ENCODE measurements at places on chromosomes 1 and 21.

DNA sequence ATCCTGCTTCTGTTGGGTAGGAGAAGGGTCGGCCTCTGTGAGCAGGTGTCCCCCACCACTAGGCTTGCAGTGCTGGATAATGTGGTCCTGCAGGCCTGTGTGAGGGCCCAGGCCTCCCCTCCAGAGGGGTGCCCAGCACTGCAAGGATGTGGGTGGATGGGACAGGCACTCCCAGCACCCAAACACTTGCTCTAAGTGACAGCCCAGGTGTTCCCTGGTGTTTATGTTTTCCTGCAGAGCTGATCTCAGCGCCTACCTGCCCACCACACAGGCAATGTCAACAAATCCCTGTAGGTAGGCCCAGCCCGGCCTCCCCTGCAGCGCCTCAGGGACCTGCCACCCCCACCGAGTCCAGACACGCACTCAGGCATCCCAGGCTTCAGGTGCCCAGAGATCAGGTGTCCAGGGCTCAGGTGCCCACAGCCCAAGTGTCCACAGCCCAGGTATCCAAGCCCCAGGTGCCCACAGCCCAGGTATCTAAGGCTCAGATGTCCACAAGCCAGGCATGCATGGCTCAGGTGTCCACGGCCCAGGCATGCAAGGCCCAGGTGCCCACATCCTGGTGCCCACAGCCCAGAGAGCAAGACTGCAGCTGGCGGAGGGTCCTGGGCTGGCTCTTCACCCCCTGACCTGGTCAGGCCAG lies 59.2 kb downstream of the WNT9A start:
- DNase-seq: no peak

DNA sequence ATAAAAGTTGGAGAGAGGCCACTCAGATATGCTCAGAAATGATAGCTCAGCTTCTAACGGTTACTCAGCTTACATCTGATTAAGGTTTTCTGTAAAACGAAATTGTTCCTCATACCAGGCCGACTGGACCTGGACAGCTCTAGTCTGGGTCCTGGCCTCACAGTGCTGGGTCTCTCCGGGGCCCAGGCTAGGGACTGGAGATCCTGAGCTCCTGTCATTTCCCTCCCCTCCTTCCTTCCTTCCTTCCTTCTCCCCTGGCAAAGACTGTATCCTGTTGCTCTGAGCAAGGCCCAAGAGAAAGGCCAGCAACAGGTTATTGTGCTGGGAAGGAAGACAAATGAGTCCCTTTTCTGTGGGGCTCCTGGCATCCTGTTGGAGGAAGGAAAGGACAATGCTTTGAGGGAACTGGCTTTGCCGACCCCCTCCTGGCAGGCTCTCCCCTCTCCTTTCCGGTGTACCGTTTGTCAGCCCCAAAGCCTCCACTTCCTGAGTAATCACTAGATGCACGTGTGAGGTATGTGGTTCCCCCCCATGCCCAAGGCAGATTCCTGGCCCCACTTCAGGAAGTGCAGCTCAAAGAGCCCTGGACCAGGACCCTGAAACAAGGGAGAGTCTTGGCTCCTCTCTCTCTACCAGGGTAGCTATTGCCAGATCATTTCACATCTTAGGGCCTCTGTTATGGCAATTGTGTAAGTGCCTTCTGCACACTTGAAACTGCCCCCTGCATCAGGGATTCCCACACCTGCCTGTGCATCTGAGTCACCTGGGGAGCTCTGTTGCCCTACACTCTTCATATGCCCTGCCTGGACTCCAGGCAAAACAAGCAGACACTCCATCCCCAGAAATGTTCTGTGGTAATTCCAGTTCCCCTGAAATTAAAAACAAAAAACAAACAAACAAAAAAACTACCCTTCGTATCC lies 212.7 kb upstream of the FGGY start:
- DNase-seq: no peak

GRCh38 chr1:57214951-57215575 lies 208.8 kb downstream of the DAB1 start:
- no peak for DNase-seq

DNA sequence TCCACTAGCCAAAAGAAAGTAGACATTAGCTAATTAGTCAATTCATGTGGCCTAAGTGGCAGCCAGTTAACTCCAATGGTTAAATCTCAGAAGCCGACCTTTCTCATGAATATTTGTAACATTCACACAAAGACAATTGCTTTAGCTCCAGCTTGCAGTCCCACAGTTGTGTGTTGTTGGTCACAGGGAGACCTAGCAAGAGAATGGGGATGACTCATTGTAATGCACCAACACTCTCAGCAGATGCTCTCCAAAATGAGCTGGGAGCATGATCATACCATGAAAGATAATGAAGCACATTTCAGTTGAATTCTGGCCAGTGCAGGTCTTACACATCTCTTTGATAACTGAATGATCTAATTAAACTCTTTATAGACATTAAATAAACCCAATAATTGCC lies 160.4 kb downstream of the HLX start:
- no peak for DNase-seq

DNA sequence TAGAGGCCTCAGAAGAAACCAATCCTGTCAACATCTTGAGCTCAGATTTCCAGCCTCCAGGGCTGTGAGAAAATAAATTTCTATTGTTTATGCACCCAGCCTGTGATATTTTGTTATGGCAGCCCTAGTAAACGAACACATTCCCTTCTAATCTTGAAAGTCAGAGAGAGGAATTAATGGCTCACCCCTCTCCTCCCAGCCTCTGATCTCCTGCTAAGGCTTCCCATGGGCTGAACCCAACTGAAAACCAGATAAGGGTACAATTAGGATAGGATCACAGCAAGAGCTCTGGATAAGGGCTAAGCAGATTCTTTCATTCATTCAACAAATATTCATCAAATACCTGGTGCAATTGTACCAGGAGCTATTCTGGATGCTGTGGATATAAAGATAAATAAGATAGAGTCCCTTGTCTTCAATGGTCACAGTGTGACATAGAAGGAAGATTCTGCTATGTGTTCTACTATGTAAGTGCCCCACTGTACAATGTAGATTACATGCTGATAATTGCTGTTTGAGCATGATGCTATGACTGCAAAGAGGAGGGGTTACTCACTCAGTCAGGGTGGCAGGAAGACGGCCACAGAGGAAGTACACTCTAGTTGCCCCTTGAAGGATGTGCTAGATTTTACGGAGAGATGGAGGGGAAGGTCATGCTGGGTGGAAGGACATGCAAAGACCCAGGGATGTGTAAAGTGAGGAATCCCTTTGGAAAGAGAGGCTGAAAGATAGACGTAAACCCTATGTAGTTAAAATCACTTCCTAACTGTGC lies 203.3 kb upstream of the JUN start:
- no peak for DNase-seq

DNA sequence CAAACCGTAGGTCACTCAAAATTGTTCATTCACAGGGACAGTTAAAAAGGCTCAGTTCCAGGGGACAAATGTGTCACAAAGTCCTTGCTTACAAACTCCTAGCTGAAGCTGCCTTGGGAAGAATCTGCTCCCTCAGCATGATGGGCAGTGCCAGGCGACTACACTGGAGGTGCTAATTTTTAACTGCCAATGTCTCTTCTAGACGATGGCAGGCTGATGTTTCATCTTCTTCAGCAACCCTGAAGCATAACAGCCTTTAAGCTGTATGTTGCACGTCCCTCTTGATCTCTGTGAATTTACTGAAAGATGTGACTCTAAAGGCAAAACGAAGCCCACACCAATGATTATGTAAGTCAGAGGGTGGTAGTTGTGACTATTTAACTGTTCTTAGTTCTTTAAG lies 11.3 kb downstream of the COA7 start:
- no peak for DNase-seq

- no peak for DNase-seq
These were observed 29.2 kb upstream of the PDE9A start for GRCh38 chr21:42624095-42624790.

DNA sequence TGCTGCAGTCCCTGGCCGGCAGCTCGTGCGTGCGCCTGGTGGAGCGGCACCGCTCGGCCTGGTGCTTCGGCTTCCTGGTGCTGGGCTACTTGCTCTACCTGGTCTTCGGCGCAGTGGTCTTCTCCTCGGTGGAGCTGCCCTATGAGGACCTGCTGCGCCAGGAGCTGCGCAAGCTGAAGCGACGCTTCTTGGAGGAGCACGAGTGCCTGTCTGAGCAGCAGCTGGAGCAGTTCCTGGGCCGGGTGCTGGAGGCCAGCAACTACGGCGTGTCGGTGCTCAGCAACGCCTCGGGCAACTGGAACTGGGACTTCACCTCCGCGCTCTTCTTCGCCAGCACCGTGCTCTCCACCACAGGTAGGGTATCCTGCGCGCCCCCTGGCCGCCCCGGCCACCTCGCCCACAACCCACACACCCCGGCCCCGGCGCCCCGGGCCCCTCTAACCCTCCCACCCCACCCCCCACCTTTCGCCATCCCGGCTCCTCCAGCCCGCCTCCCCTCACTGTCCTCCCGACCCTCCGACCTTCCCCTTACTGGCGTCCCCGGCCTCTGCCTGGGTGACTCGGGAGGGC lies 352 bp downstream of the KCNK1 start:
- DNase-seq: peak; percentile 17

DNA sequence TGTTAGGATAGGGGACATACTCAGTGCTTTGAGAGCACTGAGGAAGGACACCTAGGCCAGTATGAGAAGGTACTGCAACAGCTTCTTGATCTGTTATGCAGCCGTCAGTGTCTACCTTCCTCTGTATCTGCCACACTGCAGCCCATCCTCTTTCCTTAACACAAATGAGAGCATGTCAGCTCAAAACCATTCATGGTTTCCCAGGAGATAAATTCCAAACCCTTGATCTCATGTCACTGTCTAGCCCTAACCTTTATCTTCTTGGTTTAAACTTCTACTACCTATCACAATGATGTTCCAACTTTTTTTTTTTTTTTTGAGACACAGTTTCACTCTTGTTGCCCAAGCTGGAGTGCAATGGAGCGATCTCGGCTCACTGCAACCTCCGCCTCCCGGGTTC lies 1.4 kb downstream of the ZMYND12 start:
- no peak for DNase-seq

- no peak for DNase-seq
These were observed 6.3 kb downstream of the C1orf74 start for GRCh38 chr1:209778102-209778501.

GRCh38 chr1:3135073-3135702 lies 66.2 kb downstream of the PRDM16 start:
- no peak for DNase-seq

GRCh38 chr1:44549510-44549909 lies 124.8 kb downstream of the TMEM53 start:
- DNase-seq: no peak

DNA sequence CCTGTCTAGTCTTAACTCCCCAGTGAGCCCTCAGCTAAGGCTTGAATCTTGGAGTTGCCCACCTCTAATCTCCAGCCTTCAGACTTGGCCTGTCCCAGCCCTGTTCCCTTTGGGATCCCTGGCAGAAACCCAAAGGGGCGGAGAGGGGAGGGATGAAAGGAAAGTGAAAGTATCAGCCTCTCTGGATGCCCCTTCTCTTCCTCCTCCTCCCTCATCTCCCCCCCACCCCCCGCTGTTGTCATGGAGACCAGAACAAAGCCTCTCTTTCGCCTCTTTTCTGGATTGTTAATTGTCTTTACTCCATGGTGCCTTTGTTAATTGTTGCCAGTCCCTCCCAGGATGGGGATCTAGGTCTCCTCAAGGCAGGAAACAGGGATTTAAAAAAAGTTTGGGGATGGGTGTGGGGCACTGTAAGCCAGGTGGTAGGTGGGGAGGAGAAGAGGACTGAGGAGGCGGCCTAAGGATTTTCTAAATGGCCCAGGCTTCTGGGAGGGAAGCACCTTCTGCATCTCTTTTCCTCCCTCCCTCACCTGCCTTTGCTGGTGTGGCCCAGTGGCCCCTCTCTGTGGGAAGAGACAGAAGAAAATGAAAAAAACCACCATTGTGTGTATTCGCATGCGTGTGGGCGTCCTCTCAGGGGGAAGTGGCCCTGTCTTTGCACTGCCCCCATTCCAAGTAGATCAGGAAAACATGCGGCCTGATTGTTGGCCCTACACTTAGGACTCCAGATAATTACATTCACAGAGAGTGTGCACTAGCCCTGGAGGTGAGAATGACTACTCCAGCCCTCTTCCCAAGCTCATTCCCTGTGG lies 7.5 kb upstream of the SOX13 start:
- no peak for DNase-seq

DNA sequence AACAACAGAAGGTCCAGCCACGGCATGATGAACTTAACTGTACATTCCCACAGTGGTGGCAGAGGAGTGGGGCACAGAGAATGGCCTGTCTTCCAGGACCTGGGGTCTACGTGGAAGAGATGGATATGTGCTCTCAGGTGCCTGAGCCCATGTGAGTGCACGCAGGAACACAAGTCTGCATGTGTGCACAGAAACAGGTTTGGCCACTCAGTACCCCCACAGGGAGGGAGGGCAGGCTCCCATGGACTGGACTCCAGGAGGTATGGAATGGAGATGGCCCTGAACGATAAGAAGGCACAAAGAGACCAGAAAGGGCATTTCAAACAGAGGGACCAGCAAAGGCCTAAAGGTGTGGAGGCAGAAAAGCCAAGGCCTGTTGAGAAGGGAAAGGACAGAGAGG lies 10.8 kb downstream of the COL9A2 start:
- no peak for DNase-seq

GRCh38 chr1:203523667-203524066 lies 29.7 kb downstream of the OPTC start:
- no peak for DNase-seq

- DNase-seq: no peak
These were observed 188.3 kb upstream of the MAP1LC3C start for GRCh38 chr1:242187171-242187570.

- peak; percentile 53 for DNase-seq
These were observed 14.9 kb upstream of the KCNK1 start for GRCh38 chr1:233598891-233599541.

DNA sequence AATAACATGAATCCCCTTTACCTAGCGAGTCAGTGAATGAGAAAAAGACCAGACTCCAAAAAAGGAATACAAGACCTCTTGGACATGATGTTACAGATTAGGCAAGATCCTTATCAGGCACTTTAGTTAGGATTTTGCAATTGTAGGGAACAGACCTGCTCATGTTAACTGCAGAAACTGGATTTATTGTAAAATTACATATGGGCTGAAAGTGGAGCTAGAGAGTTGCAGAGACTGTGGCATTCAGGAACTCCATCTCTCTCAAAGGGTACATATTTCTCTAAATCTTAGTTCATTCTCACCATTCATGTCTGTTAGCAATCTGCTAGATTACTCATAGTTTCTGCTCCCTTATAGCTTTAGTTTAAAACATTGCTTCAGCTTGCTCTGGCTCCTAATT lies 142.2 kb downstream of the PAPPA2 start:
- DNase-seq: no peak

DNA sequence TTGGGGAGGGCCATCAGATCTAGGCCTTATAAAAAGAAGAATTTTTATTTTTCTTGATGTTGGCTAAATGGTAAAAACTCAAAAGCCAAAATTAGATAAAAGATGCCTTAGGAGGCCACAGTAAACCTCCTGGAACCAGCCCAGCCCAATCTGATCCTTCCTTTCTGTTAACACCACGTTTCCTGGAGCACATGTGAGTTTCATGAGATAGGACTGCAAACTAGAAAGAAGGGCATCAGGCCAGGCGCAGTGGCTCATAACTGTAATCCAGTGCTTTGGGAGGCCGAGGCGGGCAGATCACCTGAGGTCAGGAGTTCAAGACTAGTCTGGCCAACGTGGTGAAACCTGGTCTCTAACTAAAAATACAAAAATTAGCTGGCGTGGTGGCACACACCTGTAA lies 6.7 kb downstream of the HSF2BP start:
- DNase-seq: no peak

GRCh38 chr1:176541663-176542062 lies 78.7 kb downstream of the PAPPA2 start:
- DNase-seq: no peak

- DNase-seq: no peak
These were observed 213.3 kb upstream of the ZC3H12A start for GRCh38 chr1:37261129-37261528.

GRCh38 chr1:229953736-229954326 lies 113.2 kb upstream of the GALNT2 start:
- no peak for DNase-seq

Measured in stimulated activated CD4-positive, alpha-beta T cell treated with anti-CD3 and anti-CD28 coated beads, Interleukin-15, amount 100 ng/mL, for 24 hours (primary cell).